ENCODE measurements at places on chromosomes 1 and 21. TPM values are rescaled to one million over a fixed set of nuclear protein-coding genes. Genes with fewer than 3 reads are reported as not detected.

Gene MIER1
- 56.3 TPM for total RNA-seq

- no peaks in the 10 kb centered on the region for H3K36me3 ChIP-seq
- no peak overlapping the region for H3K4me3 ChIP-seq
- DNase-seq: no peak
- no peak overlapping the region for H3K27ac ChIP-seq
Observed at GRCh38 chr1:170586321-170587252, 54.6 kb downstream of the GORAB start.

GRCh38 chr1:4745560-4745959, 91.2 kb downstream of the AJAP1 start:
- no peak overlapping the region for H3K4me3 ChIP-seq
- H3K36me3 ChIP-seq: no peaks in the 10 kb centered on the region
- no peak for DNase-seq
- H3K4me1 ChIP-seq: no peaks in the 10 kb centered on the region
- H3K27ac ChIP-seq: no peak overlapping the region

GRCh38 chr1:23167353-23168078, 1.1 kb downstream of the LUZP1 start:
- DNase-seq: no peak
- H3K4me1 ChIP-seq: peaks cover 6% of the 10 kb centered on the region
- H3K27ac ChIP-seq: no peak overlapping the region
- H3K36me3 ChIP-seq: no peaks in the 10 kb centered on the region

- H3K4me1 ChIP-seq: no peaks in the 10 kb centered on the region
- H3K4me3 ChIP-seq: no peak overlapping the region
- no peaks in the 10 kb centered on the region for H3K27me3 ChIP-seq
- no peak overlapping the region for H3K27ac ChIP-seq
- no peak for DNase-seq
Observed at GRCh38 chr1:216209125-216209524, 214.1 kb downstream of the USH2A start.

GRCh38 chr1:92317836-92318493, 19.1 kb downstream of the RPAP2 start:
- no peak for DNase-seq
- H3K27ac ChIP-seq: peak overlapping the region; percentile 87
- no peaks in the 10 kb centered on the region for H3K36me3 ChIP-seq
- H3K4me3 ChIP-seq: no peak overlapping the region
